ENCODE measurements at places on chromosomes 11 and 22.

DNA sequence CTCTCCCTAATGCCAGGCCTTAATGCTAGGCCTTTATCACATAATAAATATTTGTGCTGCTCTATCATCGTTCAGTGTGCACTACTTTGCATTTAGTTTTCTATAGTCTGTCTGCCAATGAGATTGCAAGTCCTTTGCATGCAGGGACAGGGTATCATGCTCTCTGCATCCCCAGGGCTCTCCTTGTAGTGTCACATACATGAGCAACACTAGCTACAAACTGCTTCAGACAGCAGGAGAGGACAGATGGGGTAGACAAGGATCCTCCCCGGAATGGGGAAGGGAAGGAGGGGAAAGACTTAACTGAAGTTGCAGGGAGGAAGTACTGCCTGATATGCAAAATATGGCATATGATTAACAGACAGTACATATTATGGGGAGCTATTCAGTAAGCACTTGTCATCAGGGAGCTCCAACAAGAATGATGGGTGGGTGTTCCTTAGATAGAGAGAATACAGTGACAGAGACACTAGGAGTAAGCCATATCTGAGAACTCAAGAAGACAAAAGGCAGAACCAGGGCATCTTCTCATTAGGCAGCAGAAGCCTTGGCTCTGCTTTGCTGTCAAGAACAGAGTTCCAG lies 42.8 kb downstream of the ZNF202 start:
- DNase-seq: no peak

GRCh38 chr11:114449845-114450244 lies 10.6 kb downstream of the REXO2 start:
- DNase-seq: no peak

DNA sequence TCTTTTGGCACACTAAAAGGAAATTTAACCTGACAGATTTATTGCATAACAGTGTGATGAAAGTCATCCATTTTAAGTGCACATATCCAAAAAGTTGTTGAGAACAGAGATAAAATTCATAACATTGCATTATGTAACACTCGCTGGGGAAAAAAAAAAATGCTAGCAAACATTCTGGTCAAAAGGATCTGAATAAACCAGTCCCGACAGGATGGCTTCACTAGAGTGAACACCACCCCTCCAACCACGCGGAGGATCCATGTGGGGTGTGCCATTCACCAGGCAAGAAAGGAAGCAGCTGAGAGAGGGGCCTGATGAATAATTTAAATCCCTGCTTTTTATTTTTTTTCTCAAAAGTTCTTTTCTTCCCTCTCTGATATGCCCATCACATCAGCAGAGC lies 258.7 kb downstream of the DCDC1 start:
- DNase-seq: no peak

DNA sequence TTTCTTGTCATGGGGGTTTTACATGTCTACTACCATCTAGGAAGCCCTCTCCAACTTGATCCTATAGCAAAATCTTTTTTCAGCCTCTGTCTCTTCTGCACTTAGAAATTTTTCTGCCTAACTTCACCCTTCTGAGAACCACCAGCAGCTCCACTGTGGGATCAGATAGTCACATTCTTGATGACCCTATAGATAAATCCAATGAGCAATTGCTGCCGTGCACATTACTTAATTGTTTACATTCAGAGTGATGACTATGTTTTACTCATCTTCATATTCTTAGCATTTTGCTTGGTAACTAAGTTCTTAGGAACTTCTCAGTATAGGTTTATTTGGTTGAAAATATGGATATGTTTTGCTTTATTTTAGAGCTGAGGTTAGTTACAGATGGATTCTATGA lies 12.4 kb upstream of the ETS1 start:
- no peak for DNase-seq

DNA sequence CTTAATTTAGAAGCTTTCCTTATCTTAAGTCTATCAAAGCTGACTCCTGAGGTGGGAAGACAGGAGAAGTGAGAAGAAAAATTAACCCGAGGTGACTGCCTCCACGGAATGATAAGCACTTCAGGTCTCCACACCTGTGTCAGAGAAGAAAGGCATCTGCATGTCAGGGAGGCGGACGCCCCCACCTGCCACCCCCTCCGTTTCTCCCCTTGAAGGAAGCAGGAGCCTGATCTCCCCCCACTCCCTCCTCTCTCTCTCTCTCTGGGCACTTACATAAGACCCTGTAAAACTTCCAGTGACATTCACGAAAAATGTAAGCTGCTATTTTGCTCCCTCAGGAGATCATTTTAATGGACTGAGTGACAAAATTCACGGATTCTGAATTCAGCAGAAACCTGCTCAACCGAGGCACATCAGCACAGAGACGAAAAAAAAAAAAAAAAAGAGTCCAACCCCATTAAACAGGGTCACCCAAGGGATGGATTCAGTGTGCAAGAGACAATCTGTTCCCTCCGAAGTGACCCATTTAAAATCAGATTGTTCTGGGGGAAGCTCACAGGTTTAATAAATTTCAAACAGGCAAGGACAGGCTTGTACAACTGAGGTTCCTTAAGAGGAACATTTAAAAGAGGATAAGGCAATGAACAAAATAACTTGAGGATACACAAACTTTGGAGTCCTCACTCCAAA lies 1.5 kb downstream of the LARGE1 start:
- no peak for DNase-seq

GRCh38 chr11:63888170-63889086 lies 28.5 kb downstream of the RCOR2 start:
- DNase-seq: peak; percentile 59

GRCh38 chr11:125952559-125952958 lies 6.7 kb downstream of the VSIG10L2 start:
- DNase-seq: no peak

DNA sequence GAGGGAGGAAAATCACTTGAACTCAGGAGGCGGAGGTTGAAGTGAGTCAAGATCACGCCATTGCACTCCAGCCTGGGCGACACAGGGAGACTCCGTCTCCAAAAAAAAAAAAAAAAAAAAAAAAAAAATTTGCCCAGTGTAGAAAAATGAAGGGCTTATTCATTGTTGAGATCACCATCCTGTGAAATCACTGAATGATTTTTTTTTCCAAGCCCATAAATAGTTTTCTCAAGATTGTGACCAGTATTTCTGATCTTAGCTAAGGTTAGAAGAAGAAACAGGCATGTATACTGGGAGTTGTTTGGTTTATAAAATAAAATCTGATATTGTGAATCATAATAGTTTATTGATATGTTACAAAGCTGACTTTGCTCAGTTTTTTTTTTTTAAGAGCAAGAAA lies 269.4 kb downstream of the CADM1 start:
- no peak for DNase-seq

DNA sequence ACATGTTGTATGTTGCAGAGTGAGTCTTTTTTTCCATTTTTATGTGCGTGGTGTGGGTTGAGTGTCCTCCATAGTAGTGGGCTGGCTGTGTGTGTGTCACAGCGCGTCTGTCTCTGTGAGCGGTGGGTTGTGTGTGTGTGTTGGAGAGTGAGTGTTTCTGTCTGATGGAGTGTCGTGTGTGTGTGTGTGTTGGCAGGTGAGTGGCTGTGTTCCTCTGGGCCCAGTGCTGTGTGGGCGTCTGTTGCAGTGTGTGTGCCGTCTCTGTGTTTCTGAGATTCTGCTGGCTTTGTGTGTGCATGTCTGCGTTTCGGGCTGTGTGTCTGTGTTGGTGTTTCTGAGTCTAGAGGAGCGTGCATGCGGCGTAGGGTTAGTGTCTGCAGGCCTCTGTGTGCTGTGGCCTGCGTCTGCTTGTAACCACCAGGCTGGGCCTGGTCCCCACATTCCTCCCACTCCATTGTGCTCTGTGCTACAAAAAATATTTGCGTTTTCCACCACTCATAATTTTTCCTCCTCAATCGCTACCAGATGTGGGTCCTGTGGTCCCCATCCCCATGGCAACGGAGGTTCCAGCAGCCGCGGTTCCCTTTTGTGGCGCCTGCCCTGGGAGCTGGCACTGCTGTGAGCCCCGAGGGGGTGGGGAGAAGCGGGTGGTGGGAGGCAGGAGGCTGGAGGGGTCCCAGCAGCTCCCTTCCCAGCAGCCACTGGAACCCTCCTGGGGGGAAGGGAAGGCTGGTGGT lies 15.2 kb downstream of the SCARF2 start:
- no peak for DNase-seq

GRCh38 chr11:47010179-47010578 lies 73.6 kb downstream of the CSTPP1 start:
- no peak for DNase-seq

DNA sequence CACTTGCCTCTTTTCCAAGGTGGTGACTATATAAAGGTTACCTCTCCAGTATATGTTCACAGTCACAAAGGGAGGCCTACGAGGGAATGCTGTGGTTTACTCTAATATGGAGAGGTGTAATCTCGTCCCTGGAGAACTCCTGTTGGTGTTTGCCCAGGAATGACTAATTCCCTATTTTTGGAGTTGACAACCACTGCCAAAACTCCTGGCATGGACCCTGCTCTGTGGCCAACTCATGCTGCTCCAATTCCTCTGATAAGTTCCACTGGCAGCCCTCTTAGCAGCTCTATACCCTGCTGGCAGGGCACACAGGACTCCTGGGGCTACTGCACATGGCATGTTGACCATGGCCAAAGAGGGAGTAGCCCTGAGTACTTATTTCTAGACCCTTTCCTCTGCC lies 418.7 kb upstream of the ANO5 start:
- no peak for DNase-seq

GRCh38 chr11:64134963-64135362 lies 30.9 kb downstream of the MACROD1 start:
- no peak for DNase-seq

DNA sequence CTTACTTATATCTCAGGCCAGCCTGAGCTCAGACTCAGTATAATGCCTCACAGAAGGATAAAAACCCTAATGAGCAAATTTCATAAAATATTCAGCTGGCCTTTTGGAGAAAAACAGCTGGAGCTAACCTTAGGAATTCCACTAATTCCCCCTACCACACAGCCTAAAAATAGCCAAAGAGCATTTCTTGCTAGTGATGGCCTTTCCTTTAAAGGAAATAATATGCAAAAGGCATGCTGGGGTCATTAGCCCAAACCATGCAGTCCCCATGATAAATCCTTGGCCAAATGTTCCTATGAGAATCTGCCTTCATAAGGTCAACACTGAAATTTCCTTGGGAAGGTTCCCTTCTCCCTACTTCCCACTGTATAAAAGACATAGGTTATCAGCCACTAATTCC lies 38.2 kb downstream of the SYTL2 start:
- DNase-seq: no peak

- DNase-seq: no peak
These were observed 842 bp downstream of the ARFGAP2 start for GRCh38 chr11:47175746-47176327.

DNA sequence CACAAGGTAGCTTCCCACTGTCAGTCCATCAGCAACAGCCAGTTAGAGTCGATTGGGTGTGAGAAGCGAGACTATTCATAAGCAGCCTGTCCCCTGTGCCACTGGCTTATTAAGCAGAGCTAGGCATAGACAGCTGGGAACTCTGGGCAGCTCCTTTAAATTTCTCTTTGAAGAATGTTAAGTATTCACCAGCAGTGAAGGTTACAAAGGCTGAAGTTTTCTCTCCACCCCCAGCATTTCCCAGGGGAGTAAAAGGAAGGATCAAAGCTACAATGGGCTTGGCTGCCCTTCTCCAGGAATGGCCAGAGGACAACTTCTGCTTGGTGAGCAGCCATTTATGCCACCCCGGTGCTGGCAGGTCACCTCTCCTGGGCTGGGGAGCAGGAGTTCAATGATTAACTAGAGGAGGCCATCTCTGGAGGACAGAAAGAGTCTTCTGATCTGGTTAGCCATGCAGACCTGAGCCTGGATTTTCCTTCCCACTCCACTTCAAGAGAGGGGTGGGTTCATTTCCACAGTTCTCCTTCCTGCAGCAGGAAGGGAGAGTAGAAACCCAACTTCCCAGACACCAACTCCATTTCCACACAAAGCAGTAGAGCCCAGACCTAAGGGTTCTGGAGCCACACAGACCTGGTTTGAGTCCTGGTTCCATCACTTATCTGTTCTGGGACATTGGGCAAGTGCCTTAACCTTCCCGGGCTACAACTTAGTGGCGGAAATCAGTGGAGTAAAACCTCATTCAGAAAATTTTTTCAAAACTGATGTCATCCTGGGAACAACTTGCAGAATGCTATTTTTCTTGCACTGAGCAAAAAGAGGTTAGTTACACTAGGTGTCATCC lies 22.6 kb downstream of the POU2AF3 start:
- no peak for DNase-seq

- DNase-seq: no peak
These were observed 2.1 kb downstream of the C22orf23 start for GRCh38 chr22:37951305-37951704.

- DNase-seq: no peak
These were observed 17.2 kb downstream of the PPFIBP2 start for GRCh38 chr11:7531011-7531410.

- DNase-seq: no peak
These were observed 21.4 kb upstream of the PISD start for GRCh38 chr22:31683181-31684105.

GRCh38 chr22:45154383-45154782 lies 9.3 kb upstream of the NUP50 start:
- DNase-seq: no peak

- no peak for DNase-seq
These were observed 152.5 kb upstream of the POU2AF2 start for GRCh38 chr11:111093061-111093460.

GRCh38 chr22:21663738-21664137 lies 2.1 kb upstream of the PPIL2 start:
- DNase-seq: no peak

DNA sequence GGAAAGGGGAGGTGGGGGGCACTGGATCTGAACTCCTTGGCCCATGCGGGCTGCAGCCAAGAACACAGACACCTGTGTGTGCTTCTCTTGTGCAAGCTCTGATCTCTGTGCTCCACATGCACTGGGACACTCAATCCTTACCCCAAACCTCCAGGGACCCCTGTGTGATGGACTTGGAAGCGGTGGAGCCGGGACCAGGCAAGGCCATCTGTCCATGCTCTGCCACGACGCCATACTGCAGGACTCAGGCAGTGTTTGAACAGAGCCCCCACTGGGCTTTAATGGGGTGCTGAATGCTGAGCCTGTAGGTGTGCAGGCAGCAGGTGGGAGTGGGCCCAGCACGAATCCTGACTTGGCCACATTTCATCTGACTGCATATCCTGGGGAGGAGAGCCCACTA lies 23.4 kb downstream of the PPM1F start:
- no peak for DNase-seq

DNA sequence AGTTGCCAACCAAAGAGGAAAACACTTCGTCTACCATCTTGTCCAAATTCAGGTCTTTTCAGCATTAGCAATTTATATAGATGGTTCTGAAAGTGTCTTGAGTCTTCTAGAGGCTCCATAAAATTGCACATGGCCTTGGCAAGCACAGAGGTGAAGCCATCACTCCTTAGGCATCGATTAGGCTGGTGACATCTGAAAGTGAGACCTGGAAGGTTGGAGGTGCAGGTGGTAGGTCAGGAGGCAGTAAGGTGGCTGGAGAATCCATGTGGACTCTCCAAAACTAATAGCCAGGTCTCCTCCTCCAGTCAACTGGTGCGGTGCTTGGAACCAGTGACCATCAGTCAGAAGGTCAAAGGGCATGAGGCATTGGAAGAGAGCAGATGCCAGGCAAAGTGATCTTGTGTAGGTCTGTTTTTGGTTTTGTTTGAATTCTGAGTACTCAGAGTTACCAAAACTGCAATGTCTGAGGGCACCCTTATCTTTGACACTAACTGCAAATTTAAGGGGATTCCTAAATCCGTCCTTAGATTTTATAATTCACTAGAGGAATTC lies 6.6 kb upstream of the APOL2 start:
- no peak for DNase-seq

- DNase-seq: no peak
These were observed 34.9 kb downstream of the WBP2NL start for GRCh38 chr22:42033263-42034181.

- DNase-seq: no peak
These were observed 591.1 kb downstream of the BRD1 start for GRCh38 chr22:49236541-49237075.
